Mucosa of descending colon (tissue), 3 donors: ENCODE measurements at places on chromosomes 2 and 18. TPM values are rescaled to one million over a fixed set of nuclear protein-coding genes. Genes with fewer than 3 reads are reported as not detected.

DNA sequence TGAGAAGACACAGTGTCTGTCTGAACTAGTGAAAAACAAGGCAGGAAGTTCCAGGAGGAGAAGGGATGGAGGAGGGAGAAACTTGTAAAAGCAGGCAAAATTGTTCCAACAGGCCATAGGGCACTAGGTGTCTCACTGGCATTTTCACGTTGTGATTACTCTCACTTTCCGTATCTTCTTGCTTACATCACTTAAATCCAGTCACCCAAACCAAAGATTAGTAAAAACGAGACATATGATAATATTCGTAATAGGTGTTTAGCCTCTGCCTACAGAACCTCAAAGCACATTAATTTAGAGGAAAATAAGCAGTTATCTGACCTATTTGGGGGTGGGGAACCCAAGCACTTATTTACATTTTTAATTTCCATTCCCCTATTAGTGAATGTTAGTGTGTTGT, 78.3 kb downstream of the POU3F3 start:
- DNase-seq = no peak

DNA sequence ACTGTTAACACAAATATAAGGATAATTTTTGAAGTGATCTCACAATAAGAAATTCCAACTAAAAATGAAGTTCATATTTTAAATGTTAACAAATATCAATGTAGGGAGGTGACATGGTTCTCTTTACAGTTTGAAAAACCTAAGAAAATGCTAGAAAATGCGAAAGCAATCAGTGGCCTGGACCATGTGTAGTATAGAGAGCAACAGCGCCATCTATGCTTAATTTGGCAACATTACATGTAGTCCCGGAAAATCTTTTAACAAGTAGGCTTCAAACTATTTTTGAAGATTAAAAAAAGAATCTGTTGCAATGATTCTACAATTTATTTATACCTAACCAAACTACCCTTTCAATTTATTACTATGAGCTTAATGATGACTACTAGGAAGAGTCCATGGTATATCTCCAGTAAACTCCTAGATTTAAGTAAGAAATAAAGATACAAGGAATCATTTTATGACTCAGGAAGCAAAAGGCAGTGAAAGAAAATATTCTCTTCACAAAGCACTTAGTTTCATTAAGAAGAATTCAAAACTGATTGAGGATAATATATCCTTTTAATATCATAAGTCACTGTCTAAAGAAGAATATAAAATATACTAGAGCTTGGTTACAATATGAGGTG, 33.3 kb downstream of the NDUFA10 start:
- DNase-seq = no peak

Gene NDUFV2
- total RNA-seq = 199 TPM

- DNase-seq = no peak
These were observed 143.6 kb downstream of the WDPCP start for GRCh38 chr2:63444565-63445288.

DNA sequence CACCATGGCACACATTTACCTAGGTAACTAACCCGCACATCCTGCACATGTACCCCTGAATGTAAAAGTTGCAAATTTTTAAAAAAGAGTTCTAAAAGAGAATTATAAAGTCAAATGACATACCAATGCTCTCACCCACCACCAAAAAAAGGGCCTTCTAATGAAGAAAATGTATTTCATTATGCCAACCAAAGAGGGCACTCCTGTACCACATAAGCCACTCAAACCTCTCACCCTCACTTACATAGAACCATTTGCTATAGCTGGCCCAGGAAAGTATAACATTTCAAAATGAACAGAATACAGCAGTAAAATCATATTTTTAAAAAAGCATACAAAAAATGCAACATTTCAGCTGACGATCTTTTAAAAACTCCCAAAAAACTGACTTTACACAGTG, 241.5 kb upstream of the PKDCC start:
- DNase-seq = no peak

GRCh38 chr18:2983296-2983695, 29.6 kb downstream of the LPIN2 start:
- DNase-seq = no peak

Gene CDH20
- total RNA-seq = not detected

DNA sequence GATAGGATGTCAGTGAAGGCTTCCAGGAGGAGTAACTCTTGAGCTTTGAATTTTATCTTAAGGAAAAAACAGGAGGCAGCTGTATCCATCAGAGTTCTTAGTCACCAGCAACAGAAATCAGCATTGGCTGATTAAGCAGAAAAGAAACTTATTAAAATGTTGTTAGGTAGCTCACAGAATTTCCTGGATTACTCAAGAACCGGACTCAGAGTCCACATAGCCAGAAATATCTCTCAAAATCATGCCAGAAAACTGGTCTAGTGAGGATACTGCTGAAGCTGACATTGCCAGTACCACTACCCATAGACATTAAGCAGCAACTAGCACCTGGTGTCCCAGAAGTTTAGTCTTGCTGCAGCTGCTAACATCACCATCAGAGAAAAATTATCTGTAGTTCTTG, 10.1 kb upstream of the AFTPH start:
- no peak for DNase-seq

Gene ANKZF1
- total RNA-seq = 65.2 TPM
